ENCODE measurements at places on chromosomes 6 and 20. TPM values are rescaled to one million over a fixed set of nuclear protein-coding genes. Genes with fewer than 3 reads are reported as not detected.

Gene PLA2G7
- total RNA-seq = 1.1 TPM

DNA sequence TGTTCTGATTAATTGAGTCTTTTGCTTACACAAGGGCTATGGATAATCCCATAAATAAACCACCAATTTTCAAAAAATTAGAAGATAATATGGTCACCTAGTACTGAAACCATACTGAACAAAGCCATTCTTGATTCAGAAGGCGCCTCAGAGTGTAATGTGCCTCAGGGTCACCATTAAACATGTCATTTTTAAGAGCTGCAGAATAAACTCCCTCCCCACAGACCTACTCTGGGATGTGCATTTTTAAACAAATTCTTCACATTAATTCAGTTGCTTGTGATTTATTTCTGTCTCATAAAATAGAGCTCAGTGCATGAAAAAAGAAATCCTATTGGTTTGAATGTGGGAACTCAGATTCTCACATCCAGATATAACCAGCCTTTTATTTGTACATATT is 202.1 kb upstream of the HEY2 start:
- no peak for DNase-seq

GRCh38 chr6:108561742-108562502 is 1.2 kb downstream of the FOXO3 start:
- no peak for DNase-seq

DNA sequence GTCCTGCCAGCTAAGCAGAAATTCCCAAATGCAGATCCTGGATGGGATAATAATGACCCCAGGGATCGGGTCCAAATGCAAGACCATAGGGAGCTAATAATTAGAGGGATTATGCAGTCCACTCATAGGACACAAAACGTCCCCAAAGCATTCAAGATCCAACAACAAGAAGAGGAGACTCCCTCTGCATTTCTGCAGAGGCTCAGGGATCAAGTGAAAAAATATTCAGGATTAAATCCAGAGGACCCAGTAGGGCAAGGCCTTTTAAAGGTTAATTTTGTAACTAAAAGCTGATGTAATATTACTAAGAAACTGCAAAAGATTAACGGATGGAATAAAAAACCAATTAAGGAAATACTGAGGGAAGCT is 22.2 kb downstream of the HLA-A start:
- no peak for DNase-seq

DNA sequence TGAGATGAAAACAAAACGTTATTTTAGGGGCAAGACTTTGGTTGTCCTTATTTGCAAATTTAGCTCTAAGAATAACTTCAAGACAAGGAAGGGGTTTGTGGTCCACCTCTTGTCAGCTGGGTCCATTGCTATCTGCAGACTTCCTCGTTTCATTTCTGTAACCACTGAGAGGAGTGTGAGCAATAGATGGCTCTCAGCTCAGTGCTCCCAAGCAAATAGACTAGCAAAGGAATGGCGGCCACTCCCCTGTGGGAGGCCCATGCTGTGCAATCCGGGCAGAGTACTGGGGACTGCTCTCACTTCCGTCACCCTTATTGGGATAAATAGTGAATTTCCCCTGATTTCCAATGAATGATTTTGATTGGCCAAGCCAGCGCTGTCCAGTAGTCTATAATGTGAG is 176.6 kb downstream of the ZDHHC14 start:
- DNase-seq = no peak

DNA sequence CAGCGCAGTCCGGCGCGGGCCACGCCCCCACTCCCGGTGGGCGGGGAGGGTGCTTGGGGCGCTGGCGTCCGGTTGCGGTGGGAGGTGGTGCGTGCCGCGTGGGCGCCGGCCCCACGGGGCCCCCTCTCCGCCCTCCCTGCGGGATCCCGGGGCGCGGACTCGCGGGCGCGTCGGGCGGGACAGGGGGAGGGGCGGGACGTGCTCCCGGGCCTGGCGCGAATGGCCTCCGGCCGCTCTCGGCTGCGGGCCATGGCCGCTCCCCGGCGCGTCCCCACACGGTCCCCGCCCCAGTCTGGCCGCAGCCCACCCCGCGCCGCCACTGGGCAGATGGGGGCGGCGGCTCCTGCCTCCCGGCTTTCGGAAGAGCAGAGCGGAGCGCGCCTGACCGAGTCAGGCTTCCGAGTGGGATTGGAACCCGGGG is 771 bp upstream of the PPP1R3G start:
- no peak for DNase-seq
